ENCODE measurements at places on chromosomes 3 and 15. TPM values are rescaled to one million over a fixed set of nuclear protein-coding genes. Genes with fewer than 3 reads are reported as not detected.

The SI gene
- total RNA-seq: not detected

The GHRL gene
- total RNA-seq: 0.09 TPM

The AHSG gene
- total RNA-seq: not detected

The SSUH2 gene
- total RNA-seq: under 0.01 TPM

The MCF2L2 gene
- total RNA-seq: 0.38 TPM

The DUOX2 gene
- total RNA-seq: not detected

The ANKRD34C gene
- total RNA-seq: not detected

The PRTG gene
- total RNA-seq: 1.4 TPM

The RABL3 gene
- total RNA-seq: 6.4 TPM

The RPL39L gene
- total RNA-seq: 24.2 TPM

The C2CD4A gene
- total RNA-seq: 1.5 TPM

The CADM2 gene
- under 0.01 TPM for total RNA-seq

The IL17RB gene
- total RNA-seq: not detected

The IGF2BP2 gene
- 60.6 TPM for total RNA-seq

The TSPAN3 gene
- 280 TPM for total RNA-seq

The SLC6A1 gene
- 0.19 TPM for total RNA-seq

The SLC15A2 gene
- total RNA-seq: 0.75 TPM

The RFX7 gene
- total RNA-seq: 3.1 TPM

The ADAMTS17 gene
- 0.75 TPM for total RNA-seq

The FRMD4B gene
- 107 TPM for total RNA-seq

The NSMCE3 gene
- total RNA-seq: 6.0 TPM

The NME9 gene
- not detected for total RNA-seq

The CPLX3 gene
- total RNA-seq: not detected

The ZKSCAN7 gene
- 0.63 TPM for total RNA-seq

The CCR9 gene
- total RNA-seq: not detected

The IGSF10 gene
- total RNA-seq: 0.19 TPM

The TMEM39A gene
- total RNA-seq: 25.9 TPM
